ENCODE measurements at places on chromosomes 1 and 21.

GRCh38 chr1:42692461-42692860 lies 10.2 kb downstream of the YBX1 start:
- no peak for DNase-seq

DNA sequence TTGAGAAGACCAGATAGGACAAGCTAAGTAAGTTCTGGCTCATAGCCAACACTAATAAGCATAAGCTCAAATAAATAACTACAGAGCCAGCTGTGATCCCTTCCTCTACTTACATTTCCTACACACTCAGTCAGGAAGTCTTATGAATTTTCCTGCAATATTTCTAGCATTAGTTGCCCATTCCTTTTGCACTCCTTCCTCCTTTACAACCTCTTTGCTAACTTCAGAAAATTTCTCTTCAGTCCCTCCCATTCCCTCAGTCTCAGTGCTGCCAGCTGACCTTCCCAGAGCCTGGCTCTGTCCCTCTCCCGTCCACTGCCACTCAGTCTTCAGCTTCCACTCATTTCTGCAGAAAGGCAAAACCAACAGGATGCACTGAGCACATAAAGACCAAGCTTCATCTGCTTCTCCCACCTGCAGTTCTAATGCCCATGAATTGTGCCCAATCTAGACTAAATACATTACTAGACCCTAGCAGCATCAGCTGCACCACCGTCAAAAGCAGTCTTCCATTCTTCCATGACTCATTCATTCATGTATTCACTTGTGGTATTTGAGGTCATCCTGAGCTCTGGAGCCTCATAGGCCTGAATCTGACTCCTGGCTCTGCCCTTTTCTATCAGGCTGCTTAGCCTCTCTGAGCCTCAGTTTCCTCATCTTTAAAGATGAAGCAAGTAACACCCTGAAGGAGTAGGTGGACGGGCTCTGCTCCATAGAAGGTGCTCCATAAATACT lies 54.6 kb upstream of the SIPA1L2 start:
- no peak for DNase-seq

DNA sequence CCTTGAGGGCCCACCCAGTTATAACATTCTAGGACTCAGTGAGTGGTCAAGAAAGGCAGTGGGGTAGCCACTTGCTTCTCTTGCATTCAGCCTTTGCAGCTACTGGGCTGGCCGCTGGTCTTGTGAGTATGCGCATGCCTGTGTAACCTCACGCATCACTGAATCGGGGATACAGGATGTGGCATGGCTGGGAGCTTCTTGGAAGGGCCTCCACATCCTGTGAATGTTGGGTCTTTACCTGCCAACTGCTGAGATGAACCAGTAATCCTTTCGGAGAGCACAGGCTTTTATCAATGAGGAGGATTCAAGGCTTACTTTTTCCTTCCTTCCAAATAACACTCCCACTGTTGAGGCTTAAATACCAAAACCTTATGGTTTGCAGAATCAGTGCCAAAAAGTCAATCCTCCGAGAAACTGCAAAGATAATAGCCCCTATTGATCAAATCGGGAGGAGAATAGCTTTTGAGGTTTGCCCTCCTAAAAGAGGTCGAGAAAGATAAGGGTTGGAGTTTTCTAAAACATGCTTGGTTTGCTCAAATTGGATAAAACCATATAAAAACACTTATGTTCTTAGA lies 198.9 kb upstream of the UBE2U start:
- DNase-seq = no peak

DNA sequence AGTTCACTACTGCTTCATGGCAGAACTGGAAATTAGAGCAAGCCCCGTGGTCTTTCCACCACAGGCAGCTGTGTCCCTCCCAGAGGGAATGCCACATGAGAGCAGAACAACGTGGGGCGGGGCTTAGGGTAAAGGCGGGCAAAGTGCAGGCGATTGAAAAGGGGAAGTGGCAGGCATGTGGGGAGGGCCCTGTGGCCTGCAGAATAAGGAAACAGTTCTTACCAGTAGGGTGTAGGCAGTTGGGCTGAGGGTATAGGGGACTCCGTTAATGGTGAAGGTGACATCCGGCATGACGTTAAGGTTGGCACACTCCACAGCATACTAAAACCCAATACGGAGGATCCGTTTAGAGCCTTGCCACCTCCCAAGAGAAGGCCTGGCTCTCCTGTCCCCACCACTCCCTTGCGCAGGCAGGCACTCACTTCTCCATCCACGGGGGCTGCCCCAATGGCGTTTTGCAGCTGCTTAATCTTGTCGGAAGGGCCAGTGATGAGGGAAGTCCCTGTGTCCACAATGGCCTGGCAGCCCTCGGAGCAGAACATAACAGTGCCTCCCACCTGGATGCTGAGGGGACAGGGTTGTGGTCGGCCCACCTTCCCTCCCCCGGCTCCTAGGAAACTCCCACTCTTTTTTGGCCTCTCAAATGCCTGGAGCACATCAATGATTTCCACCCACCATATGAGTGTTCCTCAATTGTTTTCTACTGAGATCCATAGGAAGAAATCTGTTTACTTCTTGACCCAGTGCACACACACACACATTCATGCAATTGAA lies 9.1 kb upstream of the RAB7B start:
- DNase-seq = no peak

DNA sequence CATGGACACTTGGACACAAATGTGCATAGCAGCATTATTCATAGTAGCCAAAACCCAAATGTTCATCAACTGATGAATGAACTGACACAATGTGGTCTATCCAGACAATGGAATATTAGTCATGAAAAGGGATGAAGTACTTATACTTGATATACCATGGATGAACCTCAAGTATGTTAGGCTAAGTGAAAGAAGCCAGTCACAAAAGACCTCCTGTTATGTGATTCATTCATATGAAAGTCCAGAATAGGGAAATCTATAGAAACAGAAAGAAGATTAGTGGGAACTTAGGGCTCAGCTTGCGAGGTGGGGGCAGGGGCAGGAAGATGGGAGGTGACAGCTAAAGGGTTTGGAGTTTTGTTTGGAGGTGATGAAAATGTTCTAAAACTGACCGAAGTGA lies 7.4 kb downstream of the KCNE1 start:
- no peak for DNase-seq

GRCh38 chr1:118986555-118987467 lies 1.3 kb downstream of the TBX15 start:
- DNase-seq = no peak

- no peak for DNase-seq
Observed at GRCh38 chr1:159752135-159752580, 28.6 kb upstream of the DUSP23 start.

- DNase-seq = no peak
Observed at GRCh38 chr1:41652384-41653265, 168.1 kb upstream of the EDN2 start.

DNA sequence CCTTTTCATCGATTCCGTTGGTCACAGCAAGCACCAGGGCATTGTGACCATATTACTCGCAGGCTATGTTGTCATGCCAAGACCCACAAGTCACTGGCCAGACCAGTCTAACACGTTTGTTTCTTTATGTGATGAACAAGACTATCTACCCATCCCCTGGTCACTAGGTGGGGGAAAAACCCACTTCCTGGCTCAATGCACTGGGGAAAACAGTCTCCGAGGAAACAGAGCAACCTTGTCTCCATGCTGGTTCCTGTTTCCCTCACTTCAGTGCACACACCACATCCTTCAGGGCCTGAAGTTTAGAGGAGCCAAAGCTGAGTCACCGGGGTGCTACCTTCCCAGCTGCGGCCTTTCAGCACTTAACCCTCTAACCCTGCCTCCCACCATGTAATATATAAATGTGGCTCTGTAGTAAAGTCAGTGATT lies 20.9 kb downstream of the ERICH3 start:
- DNase-seq = no peak

GRCh38 chr1:170593173-170594011 lies 61.4 kb downstream of the GORAB start:
- DNase-seq = no peak

GRCh38 chr1:178564086-178564782 lies 51.3 kb downstream of the TEX35 start:
- no peak for DNase-seq

GRCh38 chr1:209613400-209614150 lies 30.1 kb downstream of the CAMK1G start:
- no peak for DNase-seq

GRCh38 chr1:208741296-208741695 lies 497.1 kb upstream of the PLXNA2 start:
- DNase-seq = no peak

- no peak for DNase-seq
Observed at GRCh38 chr21:30674312-30674711, 31.6 kb downstream of the KRTAP20-3 start.

DNA sequence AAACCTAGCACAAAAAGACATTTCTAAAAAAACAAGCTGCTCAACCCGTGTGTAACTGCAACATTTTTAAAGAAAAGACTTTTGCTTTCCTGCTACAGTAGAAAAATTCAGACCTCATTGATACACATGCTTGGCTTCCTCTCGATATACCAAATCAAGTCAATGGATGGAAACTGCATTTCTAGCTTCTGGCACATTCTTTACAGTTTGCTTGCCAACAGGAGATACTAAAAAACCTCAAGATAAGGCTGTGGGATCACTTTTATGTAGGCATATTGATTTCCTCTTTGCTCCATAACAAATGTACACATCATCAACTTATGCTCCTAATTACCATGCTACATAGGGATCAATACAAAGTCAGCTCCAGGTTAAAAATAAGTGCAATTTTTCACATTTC lies 178.4 kb downstream of the SIPA1L2 start:
- no peak for DNase-seq

DNA sequence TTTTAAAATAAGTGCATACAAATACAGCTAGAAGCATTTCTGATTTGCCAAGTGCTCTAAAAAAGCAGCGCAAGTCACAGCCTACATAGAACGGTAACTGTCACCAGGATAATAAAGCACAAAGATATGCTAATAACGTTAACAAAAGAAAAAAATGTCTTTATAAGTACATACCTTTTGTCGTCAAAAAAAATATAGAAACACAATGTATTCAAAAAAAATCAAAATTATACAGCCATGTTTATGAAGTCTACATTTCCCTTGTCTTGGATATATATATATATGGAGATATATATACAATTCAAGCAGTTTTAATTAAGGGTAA lies 3.2 kb downstream of the IRF2BP2 start:
- DNase-seq = no peak

DNA sequence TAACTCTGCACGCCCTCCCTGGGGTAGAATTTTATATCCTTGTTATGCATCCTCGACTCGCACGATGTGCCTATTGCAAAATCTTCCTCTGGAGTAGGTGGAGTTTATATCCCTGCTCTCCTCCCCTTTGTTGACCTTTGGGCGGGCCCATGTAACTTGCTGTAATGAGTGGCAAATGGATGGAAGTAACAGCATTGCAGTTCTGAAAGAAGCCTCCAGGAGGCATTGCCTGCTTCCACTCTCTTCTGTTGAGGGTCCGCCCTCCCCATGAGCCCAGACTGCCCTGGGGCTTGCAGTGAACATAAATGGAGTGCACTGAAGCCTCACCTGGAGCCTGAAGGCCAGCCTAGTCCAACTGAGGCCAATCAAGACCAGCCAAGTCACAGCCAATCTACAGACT lies 62.2 kb upstream of the GRIK3 start:
- no peak for DNase-seq

- no peak for DNase-seq
Observed at GRCh38 chr1:76998582-76999223, 131.4 kb downstream of the ST6GALNAC5 start.

DNA sequence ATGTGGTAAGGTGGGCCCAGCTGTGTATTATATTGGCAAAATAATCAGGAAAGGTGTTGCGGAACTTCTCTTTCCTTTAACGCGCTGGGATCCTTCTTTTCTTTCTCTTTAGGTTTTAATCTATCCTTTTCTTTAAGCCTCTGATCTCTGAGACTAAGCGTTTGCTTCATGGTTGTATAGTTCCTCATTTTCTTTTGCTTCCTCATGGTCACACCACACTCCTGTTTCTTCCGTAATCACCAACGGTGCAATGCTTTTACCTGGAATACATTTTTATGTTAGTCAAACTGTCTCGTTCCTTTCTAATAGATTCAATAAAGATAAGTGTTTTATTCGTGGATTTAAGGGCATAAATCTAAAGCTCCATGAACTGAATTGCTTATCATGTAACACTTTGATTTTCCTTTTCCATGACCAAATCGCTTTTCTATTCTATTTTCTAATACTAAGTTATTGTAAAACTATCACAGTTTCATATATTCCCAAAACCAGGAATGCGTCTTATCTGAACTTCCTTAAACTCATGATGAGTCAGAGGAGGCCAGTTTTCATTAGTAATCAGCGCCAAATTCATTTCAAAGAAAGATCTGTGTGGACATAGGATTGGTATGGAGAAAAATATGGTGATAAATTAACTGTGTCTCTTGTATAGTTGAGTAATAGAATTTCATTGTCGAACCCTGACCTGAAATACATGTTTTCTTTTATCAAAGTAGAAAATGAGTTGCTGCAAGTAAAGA lies 12.2 kb downstream of the SDCCAG8 start:
- no peak for DNase-seq

DNA sequence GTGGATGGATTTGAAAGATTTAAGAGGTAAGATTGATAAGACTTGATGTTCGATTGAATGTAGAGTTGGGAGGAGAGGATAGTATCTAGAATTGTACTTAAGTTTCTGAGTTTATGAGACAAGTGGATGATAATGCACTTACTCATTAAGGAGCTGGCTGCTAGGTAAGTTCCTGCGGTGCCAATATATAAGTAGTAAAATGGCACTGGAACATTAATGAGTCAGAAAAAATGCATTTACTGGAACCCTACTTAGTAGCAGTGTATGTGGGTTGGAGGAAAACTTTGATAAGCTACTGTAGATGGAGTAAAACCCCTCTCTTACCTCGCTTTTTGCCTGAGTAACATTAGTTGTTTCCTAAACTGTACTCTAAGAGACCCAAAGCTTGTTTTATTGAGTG lies 68.2 kb downstream of the ZFYVE9 start:
- no peak for DNase-seq

DNA sequence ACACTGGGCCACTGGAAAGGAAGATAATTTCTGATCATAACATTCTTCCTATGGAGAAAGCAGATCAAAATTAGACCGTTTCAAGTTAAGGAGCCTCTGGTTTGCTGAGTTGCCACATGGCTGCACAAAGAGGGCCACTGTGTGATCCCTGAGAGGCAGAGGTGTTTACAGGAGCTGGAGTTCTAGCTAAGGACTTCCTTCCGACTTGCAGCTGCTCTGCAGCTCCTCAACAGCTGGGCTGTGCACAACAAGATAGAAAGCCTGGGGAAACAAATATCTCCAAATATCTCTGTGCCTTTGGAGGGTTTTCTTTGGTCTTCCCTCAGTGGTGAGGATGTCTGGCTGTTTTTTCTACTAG lies 26.8 kb downstream of the GADD45A start:
- no peak for DNase-seq

GRCh38 chr1:10631811-10632593 lies 157.3 kb downstream of the PEX14 start:
- no peak for DNase-seq

- DNase-seq = no peak
Observed at GRCh38 chr1:235954306-235955283, 87.9 kb upstream of the LYST start.

GRCh38 chr1:228964178-228965089 lies 229.2 kb downstream of the RHOU start:
- no peak for DNase-seq
